Head of caudate nucleus (tissue), 42 donors: ENCODE measurements at places on chromosomes 6 and 20.

- DNase-seq: peak; percentile 63
Observed at GRCh38 chr6:41505122-41506049, 40.8 kb upstream of the FOXP4 start.

DNA sequence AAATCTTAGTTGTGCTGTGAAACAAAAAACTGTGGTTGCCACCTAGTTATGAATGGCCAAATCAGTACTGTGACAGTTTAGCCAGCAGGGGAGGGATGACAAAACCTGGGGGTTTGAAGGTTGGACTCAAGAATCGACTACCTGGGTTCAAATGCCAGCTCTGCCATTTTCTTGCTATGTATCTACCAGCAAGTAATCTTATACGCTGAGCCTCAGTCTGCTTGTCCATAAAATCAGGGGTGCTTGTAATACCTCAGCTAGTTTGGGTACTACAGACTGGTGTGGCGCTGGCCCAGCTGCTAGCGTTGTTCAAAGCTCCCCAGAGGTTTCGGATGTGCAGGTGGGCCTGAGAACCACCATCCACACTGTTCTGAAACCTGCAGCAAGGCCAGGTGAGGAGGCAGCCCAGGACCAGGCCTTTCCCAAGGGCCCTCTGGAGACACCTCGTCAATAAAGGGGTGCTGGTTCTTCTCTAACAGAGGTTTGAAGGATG, 40.4 kb downstream of the TRAM2 start:
- no peak for DNase-seq

- DNase-seq: no peak
Observed at GRCh38 chr6:66264376-66264775, 557.4 kb upstream of the EYS start.

DNA sequence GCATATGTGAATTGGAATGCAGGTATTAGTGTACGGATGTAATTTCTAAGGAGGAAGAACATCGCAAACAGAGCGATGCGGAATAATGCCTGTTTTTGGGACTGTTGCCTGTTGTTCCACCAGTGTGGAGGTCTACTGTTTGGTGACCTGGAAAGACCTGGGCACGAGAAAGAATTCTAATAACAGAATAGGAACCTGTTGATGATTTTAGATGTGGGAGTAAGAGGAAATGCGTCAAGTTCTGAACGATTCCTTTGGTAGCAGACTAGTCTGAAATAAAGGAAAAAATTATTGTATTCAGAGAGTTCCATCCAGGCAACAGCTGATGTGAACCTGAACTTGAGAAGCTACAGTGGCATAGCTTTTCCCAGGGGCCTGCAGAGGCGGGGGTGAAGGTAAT, 192.1 kb downstream of the DTNBP1 start:
- DNase-seq: no peak

DNA sequence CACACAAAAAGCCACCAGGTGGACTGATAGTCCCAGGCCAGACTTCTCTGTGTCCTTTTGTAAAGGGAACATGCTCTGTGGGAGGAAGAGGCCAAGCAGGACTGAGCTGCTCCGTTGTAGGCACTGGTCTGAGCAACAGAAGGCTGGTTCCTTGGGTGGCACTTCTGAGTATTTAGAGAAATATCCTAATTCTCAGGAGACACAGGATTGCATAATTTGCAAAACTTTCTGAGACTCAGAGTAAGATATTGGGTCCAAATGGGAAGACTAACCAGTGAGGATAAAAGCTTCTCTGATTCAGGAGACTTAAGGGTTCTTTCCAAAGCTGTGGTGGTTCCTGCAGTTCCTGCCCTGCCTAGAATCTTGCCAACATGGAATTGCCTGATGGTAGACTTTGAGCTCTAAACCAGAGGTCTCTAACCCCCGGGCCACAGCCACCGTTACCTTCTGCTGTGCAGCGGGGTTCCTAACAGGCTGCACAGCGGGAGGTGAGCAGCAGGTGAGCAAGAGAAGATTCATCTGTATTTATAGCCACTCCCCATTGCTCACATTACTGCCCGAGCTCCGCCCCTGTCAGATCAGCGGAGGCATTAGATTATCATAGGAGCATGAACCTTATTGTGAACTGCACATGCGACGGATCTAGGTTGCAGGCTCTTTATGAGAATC, 107.0 kb downstream of the OLIG3 start:
- DNase-seq: no peak

GRCh38 chr6:44228433-44228832, 5.0 kb downstream of the SLC29A1 start:
- no peak for DNase-seq

GRCh38 chr6:37759221-37760144, 60.0 kb upstream of the ZFAND3 start:
- no peak for DNase-seq

- no peak for DNase-seq
Observed at GRCh38 chr6:13531956-13532355, 42.4 kb upstream of the SIRT5 start.

GRCh38 chr6:116471531-116471930, 10.4 kb downstream of the CALHM6 start:
- DNase-seq: no peak

GRCh38 chr6:108549741-108550140, 11.0 kb upstream of the FOXO3 start:
- no peak for DNase-seq

DNA sequence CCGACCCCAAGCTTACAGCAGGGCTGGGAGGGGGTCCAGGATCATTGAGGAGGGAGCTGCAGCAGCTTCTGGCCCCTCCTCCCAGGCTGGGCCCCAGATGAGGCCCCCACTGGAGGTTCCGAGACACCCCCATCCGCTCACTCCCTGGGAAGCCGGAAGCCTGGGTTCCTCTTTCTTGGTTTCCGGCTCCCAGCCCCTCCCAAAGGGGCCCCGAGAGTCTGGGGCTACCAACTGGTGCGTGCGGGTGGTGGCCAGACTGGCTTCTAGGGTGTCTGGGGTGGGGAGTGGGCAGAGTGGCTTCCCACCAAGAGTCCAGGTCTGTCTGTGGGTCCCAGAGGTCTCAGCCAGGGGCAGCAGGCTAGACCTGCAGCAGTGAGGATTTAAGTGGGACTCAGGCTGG, 2.2 kb downstream of the RGS19 start:
- peak; percentile 48 for DNase-seq

DNA sequence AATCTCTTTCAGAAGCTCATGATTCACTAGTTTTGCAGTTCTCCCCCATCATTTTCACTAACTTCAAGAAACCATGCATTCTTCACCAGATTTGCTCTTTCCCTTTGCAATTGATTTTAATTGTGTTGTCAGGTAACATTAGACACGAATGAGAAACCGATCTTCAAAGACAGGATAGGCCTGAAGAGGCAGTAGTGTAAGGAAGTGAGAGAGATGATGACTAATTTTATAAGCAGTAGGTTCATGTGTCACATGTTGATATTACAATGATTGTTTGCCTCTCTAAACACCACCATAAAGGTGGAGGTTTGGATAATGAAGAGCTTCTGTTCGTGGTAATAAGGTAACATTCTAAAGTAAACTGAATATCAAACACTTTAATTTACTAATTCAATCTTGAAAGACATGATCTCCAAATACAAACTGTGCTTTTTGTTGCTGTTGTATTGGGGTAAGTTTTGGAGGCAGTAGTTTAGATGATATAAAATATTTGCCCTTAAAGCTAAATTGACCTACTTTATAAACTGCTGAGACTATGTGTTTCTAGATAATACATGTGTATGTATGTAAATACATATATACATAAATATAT, 207.2 kb downstream of the PHACTR1 start:
- DNase-seq: no peak

GRCh38 chr20:1286267-1287024, 20.4 kb downstream of the SNPH start:
- no peak for DNase-seq

- DNase-seq: no peak
Observed at GRCh38 chr6:139821676-139822223, 447.3 kb upstream of the CITED2 start.

- no peak for DNase-seq
Observed at GRCh38 chr6:168865-169455, 123.3 kb upstream of the DUSP22 start.

- no peak for DNase-seq
Observed at GRCh38 chr6:126437205-126437604, 97.3 kb downstream of the CENPW start.

- DNase-seq: no peak
Observed at GRCh38 chr20:21381619-21382018, 15.7 kb downstream of the NKX2-4 start.

- no peak for DNase-seq
Observed at GRCh38 chr20:45968801-45969711, 2.9 kb downstream of the ZNF335 start.

- no peak for DNase-seq
Observed at GRCh38 chr6:150297327-150298029, 71.3 kb upstream of the IYD start.

DNA sequence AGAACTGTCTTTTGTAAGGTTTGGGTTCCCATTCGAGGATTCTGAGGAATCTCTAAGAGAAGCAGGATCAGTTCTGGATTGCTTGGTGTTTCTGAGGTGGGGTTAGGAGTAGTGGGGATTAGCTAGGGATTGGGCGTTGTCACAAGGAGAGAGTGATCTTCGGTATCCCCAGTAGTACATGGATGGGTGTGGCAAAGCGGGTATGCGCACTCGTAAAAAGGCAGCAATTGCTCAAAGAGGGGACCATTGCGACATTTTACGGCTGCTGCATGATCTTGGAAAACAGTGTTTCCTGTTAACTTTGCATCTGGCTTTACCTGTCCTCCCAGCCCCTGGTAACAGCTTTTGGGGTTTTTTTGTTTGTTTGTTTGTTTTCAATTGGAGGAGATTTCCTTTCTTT, 9.7 kb upstream of the ZSCAN9 start:
- no peak for DNase-seq

- peak; percentile 7 for DNase-seq
Observed at GRCh38 chr20:24693466-24694156, 224.2 kb downstream of the SYNDIG1 start.

GRCh38 chr20:44170816-44171410, 16.1 kb downstream of the JPH2 start:
- DNase-seq: no peak

GRCh38 chr20:13262671-13263360, 41.7 kb downstream of the ISM1 start:
- no peak for DNase-seq

DNA sequence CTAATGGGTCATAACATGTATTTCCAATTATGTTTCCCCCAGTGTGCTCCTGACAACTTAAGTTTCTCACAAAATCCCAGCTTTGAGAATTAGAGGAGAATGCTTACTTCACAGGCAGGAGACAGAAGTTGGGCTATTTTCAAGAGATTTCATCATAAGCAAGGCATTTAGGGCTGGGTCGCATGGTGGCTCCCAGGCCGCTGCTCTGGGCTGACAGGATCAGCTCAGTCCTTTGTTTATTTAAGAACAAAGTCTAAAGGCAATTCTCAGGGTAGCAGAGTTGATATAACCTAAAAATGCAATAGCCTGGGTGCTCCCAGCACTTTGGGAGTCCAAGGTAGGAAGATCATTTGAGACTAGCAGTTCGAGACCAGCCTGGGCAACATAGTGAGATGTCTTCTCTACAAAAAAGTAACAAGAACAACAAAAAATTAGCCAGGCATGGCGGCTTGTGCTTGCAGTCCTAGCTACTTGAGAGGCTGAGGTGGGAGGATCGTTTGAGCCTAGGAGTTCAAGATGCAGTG, 10.9 kb downstream of the FOXQ1 start:
- DNase-seq: no peak

GRCh38 chr20:16005021-16005914, 568.0 kb downstream of the KIF16B start:
- no peak for DNase-seq

GRCh38 chr20:47799116-47799715, 13.9 kb upstream of the SULF2 start:
- DNase-seq: no peak

DNA sequence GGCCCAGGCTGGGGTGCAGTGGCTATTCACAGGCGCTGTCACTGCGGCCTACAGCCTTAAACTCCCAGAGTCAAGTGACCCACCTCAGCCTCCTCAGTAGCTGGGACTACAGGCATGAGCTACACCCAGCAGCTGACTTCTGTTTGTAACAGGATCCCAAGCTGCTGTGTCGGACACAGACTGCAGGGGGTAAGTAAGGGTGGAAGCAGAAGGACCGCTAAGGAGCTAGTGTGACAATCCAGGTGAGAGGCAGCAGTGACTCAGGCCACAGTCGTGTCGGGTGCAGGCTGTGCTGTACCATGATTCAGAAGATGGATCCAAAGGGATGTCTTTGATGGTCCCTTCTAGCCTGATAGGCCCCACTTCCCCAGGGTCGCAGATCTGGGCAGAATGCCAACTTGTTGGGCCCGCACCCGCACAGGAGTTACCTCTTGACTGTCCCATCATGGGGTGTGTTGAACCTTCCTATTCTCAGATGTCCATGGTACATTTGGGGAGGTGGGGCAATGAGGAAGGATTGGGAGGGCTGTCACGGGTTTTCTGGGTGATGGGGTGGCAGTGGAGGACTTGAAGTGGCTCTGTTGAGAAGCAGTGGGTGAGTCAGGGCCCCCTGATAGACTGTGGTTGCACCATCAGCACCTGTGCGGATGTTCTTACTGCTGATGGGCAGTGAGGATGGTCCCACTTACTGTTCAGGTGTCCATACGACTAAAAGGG, 25.3 kb downstream of the AAR2 start:
- DNase-seq: no peak

DNA sequence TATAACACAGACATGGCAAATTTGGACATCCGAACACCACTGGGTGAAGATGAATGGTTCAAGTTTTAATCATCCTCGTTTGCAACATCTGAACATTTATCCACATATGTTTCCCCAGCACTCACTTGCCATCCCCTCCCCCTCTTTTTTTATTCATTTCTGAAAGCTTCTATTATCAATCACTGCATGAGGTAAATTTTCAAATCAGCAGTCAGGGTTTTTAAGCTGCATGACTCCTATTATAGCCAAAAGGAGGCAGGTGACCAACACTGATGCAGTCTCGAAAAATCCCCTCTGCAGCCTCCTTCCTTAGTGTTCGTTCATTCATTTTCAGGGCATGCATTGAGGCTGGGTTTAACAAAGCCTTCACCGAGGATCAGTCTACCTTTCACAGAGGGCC, 530.8 kb upstream of the JARID2 start:
- no peak for DNase-seq

GRCh38 chr6:70208235-70208790, 94.6 kb downstream of the COL9A1 start:
- DNase-seq: no peak

- no peak for DNase-seq
Observed at GRCh38 chr20:48563191-48563870, 264.5 kb downstream of the PREX1 start.

GRCh38 chr6:28251661-28252008, 434 bp downstream of the ZKSCAN4 start:
- peak; percentile 14 for DNase-seq

- no peak for DNase-seq
Observed at GRCh38 chr6:101936516-101936915, 543.0 kb downstream of the GRIK2 start.

DNA sequence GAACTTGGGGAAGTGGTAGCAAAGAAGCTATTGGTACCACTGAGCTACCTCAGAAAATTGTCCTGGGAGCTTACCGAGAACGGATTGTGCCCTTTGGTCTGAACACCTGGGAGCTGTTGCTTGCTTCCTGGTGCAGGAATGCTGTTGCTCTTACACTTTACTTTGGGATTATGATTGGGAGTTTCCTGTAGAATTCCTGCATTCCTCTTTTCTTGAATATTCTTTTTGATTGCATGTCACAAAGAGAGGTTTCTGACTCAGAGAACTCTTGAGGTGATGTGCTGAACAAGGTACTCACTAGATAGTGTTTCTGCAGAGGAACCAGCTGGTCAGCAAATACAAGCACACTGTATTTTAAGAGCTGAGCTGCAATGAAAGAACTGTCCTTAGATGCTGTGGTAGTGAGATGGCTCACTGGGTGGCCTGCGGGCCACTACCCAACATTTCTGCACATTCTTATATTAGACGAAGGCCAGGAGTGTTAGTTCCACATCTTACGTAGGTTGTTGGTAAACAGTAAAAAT, 35.0 kb downstream of the LRRC1 start:
- no peak for DNase-seq
